ENCODE measurements at places on chromosomes 3 and 15.

- DNase-seq = no peak
These were observed 68.8 kb upstream of the DLG1 start for GRCh38 chr3:197367081-197367780.

DNA sequence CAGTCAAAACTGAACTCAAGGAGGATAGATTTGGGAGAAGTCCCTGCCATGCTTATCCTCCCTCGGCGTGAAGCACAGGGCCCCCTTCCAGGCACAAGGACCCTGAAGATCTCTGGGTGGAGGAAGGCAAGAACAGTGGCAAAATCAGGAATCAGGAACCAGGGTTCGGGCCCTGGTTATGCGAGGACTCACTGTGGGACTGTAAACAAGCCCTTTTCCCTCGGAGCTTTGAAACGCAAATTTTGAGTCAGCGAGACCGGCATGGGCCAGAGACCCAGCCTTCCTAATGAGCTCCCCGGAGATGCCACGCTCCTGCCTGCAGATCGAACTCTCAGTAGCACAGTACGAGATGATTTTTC is 70.1 kb downstream of the SLC12A8 start:
- DNase-seq = no peak

DNA sequence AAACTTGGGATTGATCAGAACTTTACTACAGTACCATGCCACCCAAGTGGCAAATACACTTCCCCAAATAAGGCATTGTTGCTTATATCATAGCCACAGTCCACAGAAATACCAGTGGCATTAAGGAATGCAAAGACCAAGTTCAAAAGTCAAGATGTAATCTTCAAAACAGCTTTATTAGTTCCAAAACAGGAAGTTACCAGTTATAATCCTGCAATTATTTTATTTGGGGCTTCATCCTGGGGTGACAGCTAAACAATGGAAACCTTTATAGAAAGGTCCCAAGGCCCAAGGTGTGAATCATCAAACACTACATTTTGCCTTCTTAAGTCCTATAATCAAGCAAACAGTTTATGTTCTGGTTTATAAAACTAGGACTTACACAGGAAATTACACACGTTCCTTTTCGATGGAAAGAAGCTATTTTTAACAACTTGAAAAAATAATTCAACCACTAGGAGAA is 30.3 kb upstream of the RNF7 start:
- no peak for DNase-seq

- DNase-seq = peak; percentile 78
These were observed at the start of gene SEC61A1 for GRCh38 chr3:128051837-128052594. SEC61A1 (plus strand) TSS chr3:128052437; CDS start chr3:128052553, 116 bp downstream.

GRCh38 chr3:82130046-82130445 is 368.6 kb upstream of the GBE1 start:
- peak; percentile 83 for DNase-seq
